ENCODE measurements at places on chromosomes 5 and 9. TPM values are rescaled to one million over a fixed set of nuclear protein-coding genes. Genes with fewer than 3 reads are reported as not detected.
A peak's percentile ranks its signal among the peaks of the same experiment; 100 is the strongest.

Gene SDHA
- 78.7 TPM for total RNA-seq

Gene DMGDH
- 0.37 TPM for total RNA-seq

Gene GABRA6
- not detected for total RNA-seq

Gene SPATA9
- total RNA-seq: not detected

Gene ERAP2
- not detected for total RNA-seq

Gene F2RL2
- not detected for total RNA-seq

Gene EGFL7
- 38.0 TPM for total RNA-seq

Gene NFIL3
- 8.4 TPM for total RNA-seq

GRCh38 chr5:53343187-53343586, 137.2 kb upstream of the FST start:
- no peaks in the 10 kb centered on the region for H3K4me1 ChIP-seq
- no peak overlapping the region for H3K27ac ChIP-seq
- H3K27me3 ChIP-seq: no peaks in the 10 kb centered on the region
- H3K36me3 ChIP-seq: no peaks in the 10 kb centered on the region
- no peak overlapping the region for H3K4me3 ChIP-seq

DNA sequence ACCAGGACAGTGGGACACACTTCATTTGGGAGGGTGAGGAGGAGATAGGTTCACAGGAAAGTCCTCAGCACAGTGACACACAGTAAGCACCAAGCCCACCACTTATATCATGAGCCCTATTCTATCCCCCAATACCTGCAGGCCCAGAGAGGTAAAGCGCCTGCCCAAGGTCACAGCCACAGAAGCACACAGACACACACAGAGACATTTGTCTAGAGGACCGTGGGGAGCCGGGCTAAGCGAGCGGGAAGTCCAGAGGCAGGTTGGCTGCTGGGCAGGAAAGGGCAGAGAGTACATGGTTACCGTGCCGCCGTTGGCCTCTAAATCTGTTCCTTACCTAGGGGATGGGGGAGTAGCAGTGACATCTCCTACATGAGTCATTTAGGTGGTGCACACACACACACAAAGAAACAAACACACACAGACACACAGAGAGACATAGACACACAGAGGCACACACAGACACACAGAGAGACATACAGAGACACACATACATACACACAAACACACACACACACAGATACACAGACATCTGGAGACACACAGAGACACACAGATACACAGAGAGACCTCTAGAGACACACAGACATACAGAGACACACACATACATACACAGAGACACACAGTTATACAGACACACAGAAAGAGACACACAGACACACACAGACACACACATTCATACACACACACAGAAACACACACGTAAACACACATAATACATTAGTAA, 15.9 kb upstream of the DUSP1 start:
- H3K27ac ChIP-seq: no peak overlapping the region
- no peaks in the 10 kb centered on the region for H3K27me3 ChIP-seq
- H3K36me3 ChIP-seq: no peaks in the 10 kb centered on the region
- no peaks in the 10 kb centered on the region for H3K4me1 ChIP-seq
- H3K4me3 ChIP-seq: no peak overlapping the region
- no peak for DNase-seq

DNA sequence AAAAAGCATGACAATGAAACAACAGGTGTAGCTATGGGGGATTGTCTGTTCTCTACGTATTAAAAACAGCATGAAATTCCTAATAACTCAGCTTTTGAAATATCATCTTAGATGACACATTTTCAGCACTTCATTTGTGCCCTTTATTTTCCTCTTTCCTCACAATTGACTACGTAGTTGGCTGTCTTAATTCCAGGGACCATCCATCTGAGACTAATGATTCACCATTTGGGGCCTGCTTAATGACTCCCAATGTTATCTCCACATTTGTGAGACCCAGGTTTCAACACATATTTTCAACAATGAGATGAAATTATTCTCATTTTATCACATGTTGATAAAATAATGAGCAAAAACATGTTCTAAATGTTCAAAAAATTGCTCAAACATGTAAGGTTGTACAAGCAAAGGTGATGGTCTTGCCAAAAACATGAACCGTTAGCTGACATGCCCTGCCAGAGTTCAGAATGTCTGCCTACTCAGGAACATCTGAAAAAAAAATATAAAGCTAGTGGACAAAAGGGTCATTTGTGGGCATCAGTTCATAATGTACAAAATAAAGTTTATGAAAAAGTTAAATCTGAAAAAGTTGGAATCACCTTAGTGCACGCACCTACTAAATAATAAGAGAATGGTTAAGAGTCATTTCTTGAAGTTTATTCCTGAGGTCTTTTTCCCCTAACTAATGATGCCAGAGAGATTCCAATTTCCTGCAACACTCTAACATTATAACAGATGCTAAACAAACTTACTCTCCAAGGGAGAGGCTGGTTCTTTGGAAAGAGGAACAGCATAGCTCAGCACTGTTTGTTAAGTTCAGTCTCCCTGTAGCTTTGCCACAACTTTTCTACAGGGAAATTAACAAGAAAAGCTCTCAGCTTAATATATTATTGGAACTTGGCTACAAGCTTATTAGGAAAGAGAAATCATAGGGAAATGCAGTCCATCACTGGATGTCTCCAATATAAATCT, 275.5 kb downstream of the SPOCK1 start:
- H3K4me3 ChIP-seq: no peak overlapping the region
- no peaks in the 10 kb centered on the region for H3K36me3 ChIP-seq
- no peaks in the 10 kb centered on the region for H3K27me3 ChIP-seq
- no peaks in the 10 kb centered on the region for H3K4me1 ChIP-seq
- H3K27ac ChIP-seq: no peak overlapping the region
- no peak for DNase-seq

DNA sequence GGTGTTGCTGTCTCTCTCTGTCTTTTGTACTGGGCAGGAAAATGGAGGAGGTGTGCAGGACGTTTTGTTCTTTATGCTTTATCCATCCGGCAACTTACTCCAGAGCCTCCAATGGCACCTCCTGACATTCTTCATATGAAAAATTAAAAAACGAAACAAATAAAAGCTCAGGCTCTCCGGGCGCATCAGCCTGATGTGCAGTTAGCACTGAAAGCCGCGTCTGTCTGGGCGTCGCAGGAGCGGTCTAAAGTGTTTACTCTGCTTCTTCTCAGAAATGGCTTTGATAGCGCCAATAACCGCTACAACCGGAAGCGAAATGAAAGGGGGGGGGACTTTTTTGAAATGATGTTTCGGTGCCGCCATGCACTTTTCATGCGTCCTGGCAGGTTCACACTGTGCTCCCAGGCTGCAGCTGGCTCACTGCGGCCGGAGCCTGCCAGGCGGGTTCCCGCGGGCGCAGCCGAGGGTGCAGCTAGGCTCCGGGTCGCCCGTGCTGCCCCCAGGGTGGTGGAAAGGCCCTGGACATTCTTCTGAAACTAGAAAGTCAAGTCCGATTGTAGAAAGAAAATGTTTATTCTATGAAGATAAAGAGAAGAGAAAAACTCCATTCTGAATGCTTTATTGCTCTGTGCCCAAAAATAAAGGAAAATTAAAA, 407.7 kb upstream of the IRX1 start:
- H3K4me1 ChIP-seq: no peaks in the 10 kb centered on the region
- no peak overlapping the region for H3K27ac ChIP-seq
- no peaks in the 10 kb centered on the region for H3K27me3 ChIP-seq
- H3K36me3 ChIP-seq: no peaks in the 10 kb centered on the region
- DNase-seq: no peak

DNA sequence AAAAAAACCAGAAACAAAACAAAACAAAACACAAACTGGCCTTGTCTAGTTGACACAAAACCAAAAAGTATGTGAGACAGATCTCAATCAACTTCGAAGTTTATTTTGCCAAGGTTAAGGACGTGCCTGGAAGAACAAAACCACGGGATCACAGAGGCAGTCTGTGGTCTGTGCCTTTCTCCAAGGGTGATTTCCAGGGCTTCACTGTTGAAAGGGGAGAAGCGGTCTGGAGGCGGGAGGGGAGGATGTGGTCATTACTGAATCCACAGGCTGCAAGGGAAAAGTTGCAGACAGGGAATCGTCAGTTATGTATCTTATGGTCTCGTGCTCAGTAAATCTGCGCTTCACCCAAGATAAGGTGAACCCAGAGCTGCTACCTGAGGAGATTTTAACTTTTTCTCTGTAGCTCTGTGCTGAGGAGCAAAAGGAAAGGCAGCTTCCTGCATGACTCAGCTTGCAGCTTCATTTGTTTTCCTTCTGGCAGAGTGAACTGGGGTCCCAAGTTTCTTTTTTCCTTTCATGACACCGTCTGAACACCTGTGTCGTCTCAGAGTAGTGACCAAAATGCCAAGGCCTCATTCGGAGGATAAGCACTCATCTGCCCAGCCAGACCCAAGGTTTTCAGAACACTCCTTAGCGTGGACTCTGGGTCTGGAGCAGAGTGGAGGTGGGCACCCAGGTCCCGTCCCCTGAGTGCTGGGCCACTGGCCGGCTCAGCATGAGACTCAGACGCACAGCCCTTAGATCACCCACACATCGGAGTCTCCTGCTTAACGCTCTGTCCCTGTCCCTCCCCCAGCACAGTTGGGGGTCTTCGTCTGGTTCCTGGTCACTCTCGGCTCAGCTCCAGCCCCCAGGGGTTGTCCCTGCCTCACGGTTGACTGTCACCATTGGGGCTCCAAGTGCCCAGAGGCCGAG, 25.9 kb downstream of the ROPN1L start:
- H3K4me1 ChIP-seq: peaks cover 2% of the 10 kb centered on the region
- no peak overlapping the region for H3K4me3 ChIP-seq

DNA sequence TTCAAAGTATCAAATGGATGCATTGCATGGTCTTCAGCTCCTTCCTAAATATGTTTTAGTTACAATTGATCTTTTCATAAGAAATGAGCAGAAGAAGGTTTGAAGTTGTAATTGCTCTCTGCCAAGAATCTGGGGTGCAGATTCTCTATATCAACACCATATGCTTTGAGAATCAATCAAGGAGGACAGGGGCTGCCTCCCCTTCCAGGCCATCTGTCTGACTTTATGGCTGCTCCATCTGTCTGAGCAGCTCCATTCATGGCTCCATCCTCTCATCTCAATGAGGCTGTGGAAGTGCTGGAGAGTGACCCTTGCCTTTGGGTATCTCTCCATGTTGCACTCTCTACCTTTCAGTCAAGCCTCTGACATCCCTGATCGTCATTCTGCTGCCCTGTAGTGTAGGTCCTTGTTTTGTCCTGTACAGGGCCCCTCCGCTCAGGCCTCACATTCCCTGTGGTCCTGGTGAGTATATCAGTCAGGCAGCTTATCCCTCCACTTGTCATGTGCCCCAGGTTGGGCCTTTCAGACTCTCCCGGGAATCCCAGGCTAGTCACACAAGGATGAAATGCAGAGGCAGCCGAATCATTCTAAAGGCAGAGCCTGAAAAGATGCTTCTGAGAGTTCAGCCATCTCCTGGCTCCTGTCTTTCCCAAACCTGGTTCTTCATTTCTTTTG, 14.0 kb upstream of the SV2C start:
- H3K4me1 ChIP-seq: no peaks in the 10 kb centered on the region
- H3K27me3 ChIP-seq: no peaks in the 10 kb centered on the region
- no peaks in the 10 kb centered on the region for H3K36me3 ChIP-seq
- H3K4me3 ChIP-seq: no peak overlapping the region
- H3K27ac ChIP-seq: no peak overlapping the region

DNA sequence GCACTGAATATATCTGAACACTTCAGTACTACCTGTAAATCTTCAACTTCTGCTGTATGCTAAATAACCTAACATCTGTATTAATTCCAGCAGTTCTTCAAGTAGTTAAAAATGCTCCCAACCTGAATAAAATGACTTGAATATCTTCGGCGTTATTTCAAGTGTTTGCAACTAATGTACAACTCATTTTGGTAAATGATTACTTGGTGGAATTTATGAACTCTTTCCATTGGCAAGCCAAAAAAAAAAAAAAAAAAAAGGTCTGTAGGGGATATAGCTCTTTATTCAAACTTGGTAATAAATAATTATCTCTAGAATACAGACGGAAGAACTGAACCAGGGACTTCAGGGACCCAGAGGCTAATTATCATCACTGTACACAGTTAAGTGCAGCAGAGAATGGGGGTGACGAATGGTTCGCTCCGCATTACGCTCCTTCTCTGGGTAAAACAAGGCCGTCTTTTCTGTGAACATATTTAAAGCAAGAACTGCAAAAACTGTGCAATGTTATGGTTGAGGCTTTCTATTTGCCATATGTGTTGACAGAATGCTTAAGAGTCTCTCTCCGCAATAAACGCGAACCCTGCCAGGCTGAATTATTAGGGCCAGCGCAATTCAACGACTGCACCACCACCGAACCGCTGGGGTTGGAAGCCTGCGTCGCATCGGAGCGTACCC, 1.9 kb upstream of the ERBIN start:
- H3K27me3 ChIP-seq: peaks cover 2% of the 10 kb centered on the region
- peak overlapping the region; percentile 88 for H3K4me3 ChIP-seq
- H3K4me1 ChIP-seq: no peaks in the 10 kb centered on the region
- H3K36me3 ChIP-seq: no peaks in the 10 kb centered on the region

DNA sequence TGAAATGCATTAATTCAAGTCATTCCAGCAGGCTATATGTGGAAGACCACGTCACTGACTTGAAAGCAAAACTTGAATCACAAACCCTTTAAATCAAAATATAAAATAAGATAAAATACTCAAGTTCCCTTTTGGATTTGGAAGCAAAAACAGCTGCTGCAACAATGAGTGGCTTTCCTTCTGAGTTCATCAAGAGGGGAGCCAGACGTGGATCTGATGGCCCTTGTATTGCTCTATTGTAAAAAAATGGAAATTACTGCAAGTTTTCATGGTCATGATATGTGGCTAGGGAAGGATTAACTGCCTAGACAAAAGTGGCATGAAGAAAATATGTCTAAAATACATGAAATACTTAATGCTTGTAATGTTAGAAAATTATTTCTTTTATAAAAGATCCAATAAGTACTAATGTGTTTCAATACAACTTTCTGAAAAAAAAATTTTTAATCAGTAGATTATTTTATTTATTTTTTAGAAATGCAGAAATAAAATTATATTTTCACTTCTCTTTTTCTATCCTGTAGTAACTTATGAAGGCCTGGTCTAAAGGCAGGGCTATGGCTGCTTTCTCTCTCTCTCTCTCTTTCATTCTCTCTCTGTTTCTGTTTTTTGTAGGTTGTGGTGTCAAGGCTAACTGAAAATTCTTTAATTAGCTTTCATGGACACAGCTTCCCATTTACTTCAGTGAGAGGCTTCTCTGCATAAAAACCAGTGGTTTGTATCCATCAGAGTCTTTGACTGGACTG, 24.0 kb downstream of the LIX1 start:
- H3K36me3 ChIP-seq: no peaks in the 10 kb centered on the region
- no peaks in the 10 kb centered on the region for H3K27me3 ChIP-seq
- no peaks in the 10 kb centered on the region for H3K4me1 ChIP-seq
- no peak overlapping the region for H3K4me3 ChIP-seq
- no peak overlapping the region for H3K27ac ChIP-seq

GRCh38 chr5:100667161-100667630, 132.0 kb downstream of the FAM174A start:
- no peaks in the 10 kb centered on the region for H3K36me3 ChIP-seq
- no peak overlapping the region for H3K4me3 ChIP-seq
- H3K4me1 ChIP-seq: no peaks in the 10 kb centered on the region
- H3K27me3 ChIP-seq: no peaks in the 10 kb centered on the region
- no peak overlapping the region for H3K27ac ChIP-seq

GRCh38 chr5:180494510-180495181, 467 bp downstream of the CNOT6 start:
- peak overlapping the region; percentile 93 for H3K4me3 ChIP-seq
- no peak overlapping the region for H3K27ac ChIP-seq
- no peaks in the 10 kb centered on the region for H3K27me3 ChIP-seq
- peaks cover 47% of the 10 kb centered on the region for H3K36me3 ChIP-seq

GRCh38 chr9:124897570-124898460, 35.9 kb downstream of the ARPC5L start:
- H3K27ac ChIP-seq: no peak overlapping the region
- H3K4me3 ChIP-seq: no peak overlapping the region
- no peak for DNase-seq
- H3K4me1 ChIP-seq: no peaks in the 10 kb centered on the region
- H3K36me3 ChIP-seq: peaks cover 14% of the 10 kb centered on the region

Data from H9 (cell line).